Brain (organoid and tissue), 16 donors: ENCODE measurements at places on chromosomes 13 and 19. TPM values are rescaled to one million over a fixed set of nuclear protein-coding genes. Genes with fewer than 3 reads are reported as not detected.

Gene SIX5
- polyA plus RNA-seq = 4.5 TPM

Gene IGFL2
- not detected for polyA plus RNA-seq

Gene CNN1
- polyA plus RNA-seq = 3.1 TPM

Gene ANGPTL8
- 1.1 TPM for polyA plus RNA-seq

Gene ZNF649
- 4.9 TPM for polyA plus RNA-seq
